ENCODE measurements at places on chromosomes 5 and 9. TPM values are rescaled to one million over a fixed set of nuclear protein-coding genes. Genes with fewer than 3 reads are reported as not detected.

GRCh38 chr5:4130819-4131218 lies 535.2 kb downstream of the IRX1 start:
- DNase-seq, result no peak
- no peaks in the 10 kb centered on the region for H3K27me3 ChIP-seq
- H3K4me1 ChIP-seq, result no peaks in the 10 kb centered on the region
- H3K4me3 ChIP-seq, result no peak overlapping the region
- no peaks in the 10 kb centered on the region for H3K36me3 ChIP-seq
- no peak overlapping the region for H3K27ac ChIP-seq

DNA sequence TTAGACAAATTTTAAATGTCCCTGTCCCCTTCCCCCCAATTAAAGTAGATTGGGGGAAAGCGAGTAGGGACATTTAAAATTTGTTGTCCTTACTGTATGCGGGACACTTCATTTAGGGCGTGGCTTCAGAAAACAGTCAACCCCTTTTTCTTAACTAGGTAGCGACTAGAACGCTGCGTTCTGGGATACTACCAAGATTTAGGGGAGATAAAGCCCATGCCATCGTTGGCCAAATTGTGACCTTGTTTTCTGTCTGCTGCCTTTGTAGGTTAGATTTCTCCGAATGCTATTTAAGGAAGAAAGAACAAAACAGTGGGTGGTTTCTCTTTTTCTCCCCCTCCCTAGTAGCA lies 1.2 kb downstream of the CKS2 start:
- H3K4me3 ChIP-seq, result peak overlapping the region; percentile 81
- no peak for DNase-seq
- peak overlapping the region; percentile 88 for H3K27ac ChIP-seq
- H3K27me3 ChIP-seq, result no peaks in the 10 kb centered on the region
- peaks cover 16% of the 10 kb centered on the region for H3K36me3 ChIP-seq

- no peaks in the 10 kb centered on the region for H3K27me3 ChIP-seq
- H3K4me1 ChIP-seq, result no peaks in the 10 kb centered on the region
- H3K27ac ChIP-seq, result no peak overlapping the region
- no peak overlapping the region for H3K4me3 ChIP-seq
- H3K36me3 ChIP-seq, result no peaks in the 10 kb centered on the region
- no peak for DNase-seq
These were observed 37.6 kb downstream of the KIF24 start for GRCh38 chr9:34291423-34291822.

DNA sequence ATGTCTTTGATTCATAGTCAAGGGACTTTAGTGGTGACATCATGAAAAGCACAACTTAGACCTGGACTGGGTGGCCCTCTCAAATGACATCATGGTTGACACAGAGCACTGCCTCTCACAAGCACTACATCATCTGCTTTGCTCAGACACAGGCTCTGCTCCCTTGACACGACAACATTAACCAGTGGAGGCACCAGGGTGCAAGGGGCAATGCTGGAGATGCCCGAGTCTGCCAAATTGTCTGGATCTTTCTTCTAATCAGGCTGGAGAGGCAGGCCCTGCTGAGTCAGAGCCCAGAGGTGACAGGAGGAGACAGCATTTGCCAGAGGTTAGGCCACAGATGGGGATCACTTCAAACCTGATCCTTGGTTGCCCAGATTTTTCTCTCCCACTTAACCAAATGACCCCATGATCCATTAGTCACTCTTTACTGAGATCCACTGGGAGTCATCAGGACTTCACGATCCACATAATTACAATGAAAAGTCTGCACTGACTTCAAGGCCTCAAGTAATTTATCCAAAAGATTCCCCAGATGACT lies 174.4 kb downstream of the SLIT3 start:
- no peak overlapping the region for H3K4me3 ChIP-seq
- DNase-seq, result peak; percentile 80
- peak overlapping the region; percentile 63 for H3K27ac ChIP-seq
- no peaks in the 10 kb centered on the region for H3K36me3 ChIP-seq

GRCh38 chr5:1795931-1796330 lies 3.7 kb downstream of the MRPL36 start:
- peak; percentile 71 for DNase-seq
- no peak overlapping the region for H3K27ac ChIP-seq
- H3K36me3 ChIP-seq, result peaks cover 19% of the 10 kb centered on the region
- peaks cover 50% of the 10 kb centered on the region for H3K4me1 ChIP-seq

- no peak overlapping the region for H3K4me3 ChIP-seq
- H3K4me1 ChIP-seq, result peaks cover 6% of the 10 kb centered on the region
- no peaks in the 10 kb centered on the region for H3K27me3 ChIP-seq
- H3K27ac ChIP-seq, result no peak overlapping the region
These were observed 2.3 kb downstream of the CCDC69 start for GRCh38 chr5:151221574-151221973.

DNA sequence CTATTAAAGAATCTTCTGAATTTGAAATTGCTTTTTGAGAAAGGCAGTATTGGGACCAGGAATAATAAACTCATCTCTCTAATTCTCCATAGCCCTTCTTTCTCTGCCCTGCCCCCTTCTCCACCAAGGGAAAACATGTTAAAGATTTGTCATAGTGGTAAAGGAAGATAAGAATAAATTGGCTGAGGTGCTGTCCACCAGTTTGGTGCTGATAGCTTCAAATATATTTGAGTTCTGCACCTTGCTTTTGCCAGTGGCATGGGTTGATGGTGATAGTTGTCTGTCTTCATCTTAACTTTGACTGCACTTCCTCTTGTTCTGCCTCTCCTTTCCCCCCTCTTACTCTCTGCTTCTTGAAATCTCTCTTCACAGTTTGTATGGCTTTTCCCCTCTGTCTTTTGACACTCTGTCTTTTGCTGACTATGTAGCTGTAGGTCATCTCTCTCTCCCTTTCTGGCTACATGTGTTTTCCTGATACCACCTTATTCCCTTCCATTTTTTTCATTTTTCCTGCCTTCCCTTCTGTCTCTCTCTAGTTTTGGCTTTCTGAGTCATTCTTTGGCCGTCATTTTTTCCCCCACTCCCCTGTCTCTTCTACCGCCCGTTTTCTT lies 56.6 kb downstream of the NDUFS4 start:
- peak; percentile 0 for DNase-seq
- no peaks in the 10 kb centered on the region for H3K4me1 ChIP-seq
- H3K27me3 ChIP-seq, result no peaks in the 10 kb centered on the region
- no peak overlapping the region for H3K27ac ChIP-seq
- no peak overlapping the region for H3K4me3 ChIP-seq

GRCh38 chr5:1563617-1564181 lies 39.9 kb upstream of the LPCAT1 start:
- H3K27ac ChIP-seq, result no peak overlapping the region
- peaks cover 39% of the 10 kb centered on the region for H3K27me3 ChIP-seq
- H3K4me3 ChIP-seq, result no peak overlapping the region

- H3K4me1 ChIP-seq, result peaks cover 22% of the 10 kb centered on the region
- H3K4me3 ChIP-seq, result no peak overlapping the region
- no peaks in the 10 kb centered on the region for H3K27me3 ChIP-seq
- H3K36me3 ChIP-seq, result no peaks in the 10 kb centered on the region
- no peak overlapping the region for H3K27ac ChIP-seq
These were observed 30.8 kb downstream of the OR1J1 start for GRCh38 chr9:122446819-122447484.

DNA sequence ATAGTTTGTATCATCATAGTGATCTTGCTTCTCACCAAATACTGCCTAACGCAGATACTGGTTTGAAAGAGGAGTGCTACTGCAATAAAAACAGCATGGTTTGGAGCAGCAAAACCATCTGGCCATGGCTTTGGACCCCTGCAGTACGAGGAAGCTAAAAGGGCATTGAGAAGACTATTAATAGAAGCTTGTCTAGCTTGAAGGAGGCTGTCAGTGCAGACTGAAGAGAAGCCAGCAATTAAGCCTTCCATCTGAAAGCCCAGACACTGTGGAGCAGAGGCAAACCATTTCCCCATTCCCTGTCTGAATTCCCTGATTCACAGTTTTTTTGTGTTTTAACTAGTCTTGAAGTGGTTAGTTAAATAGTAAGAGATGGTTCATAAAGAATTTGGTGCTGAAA lies 281.6 kb downstream of the PTPRD start:
- no peak overlapping the region for H3K27ac ChIP-seq
- no peak overlapping the region for H3K4me3 ChIP-seq
- H3K27me3 ChIP-seq, result no peaks in the 10 kb centered on the region
- H3K4me1 ChIP-seq, result no peaks in the 10 kb centered on the region

DNA sequence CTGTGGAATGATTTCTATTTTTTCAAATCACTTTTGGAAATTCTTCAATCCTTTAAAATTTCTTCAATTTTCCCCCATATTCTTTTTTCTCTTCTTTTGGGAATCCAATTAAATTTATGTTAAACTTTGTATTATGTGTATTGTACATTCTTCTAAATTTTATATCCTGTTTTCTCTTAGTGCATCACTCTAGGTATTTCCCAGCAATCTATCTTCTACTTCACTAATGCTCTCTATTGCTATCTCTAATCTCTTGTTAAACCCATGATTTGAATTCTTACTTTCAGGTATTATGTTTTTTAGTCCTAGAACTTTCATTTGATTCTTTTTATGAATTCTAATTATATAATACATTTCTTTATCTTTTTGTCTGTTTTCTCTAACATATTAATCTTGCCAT lies 23.4 kb upstream of the SLC24A2 start:
- no peak for DNase-seq
- H3K27me3 ChIP-seq, result no peaks in the 10 kb centered on the region
- H3K27ac ChIP-seq, result no peak overlapping the region

DNA sequence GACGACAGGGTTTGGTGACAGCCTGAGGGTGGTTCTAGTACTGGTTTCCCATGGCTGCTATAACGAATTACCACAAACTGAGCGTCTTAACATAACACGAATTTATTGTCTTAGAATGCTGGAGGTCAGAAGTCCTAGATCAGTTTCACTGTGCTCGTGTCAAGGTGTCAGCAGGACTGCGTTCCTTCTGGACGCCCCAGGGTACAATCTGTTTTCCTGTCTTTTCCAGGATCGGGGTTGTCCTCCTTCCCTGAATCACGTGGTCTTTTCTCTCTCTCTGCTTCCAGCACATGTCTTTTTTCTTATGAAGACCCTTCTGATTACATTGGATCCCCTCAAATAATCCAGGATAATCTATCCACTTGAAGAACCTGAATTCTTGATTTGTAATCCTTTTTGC lies 291.7 kb upstream of the PANK3 start:
- H3K4me3 ChIP-seq, result no peak overlapping the region
- no peak overlapping the region for H3K27ac ChIP-seq
- H3K36me3 ChIP-seq, result no peaks in the 10 kb centered on the region
- H3K4me1 ChIP-seq, result no peaks in the 10 kb centered on the region
- DNase-seq, result no peak
- H3K27me3 ChIP-seq, result no peaks in the 10 kb centered on the region

- no peaks in the 10 kb centered on the region for H3K36me3 ChIP-seq
- no peaks in the 10 kb centered on the region for H3K27me3 ChIP-seq
- no peaks in the 10 kb centered on the region for H3K4me1 ChIP-seq
These were observed 92.5 kb downstream of the MLLT3 start for GRCh38 chr9:20529837-20530236.

- no peaks in the 10 kb centered on the region for H3K27me3 ChIP-seq
- no peak for DNase-seq
- H3K4me3 ChIP-seq, result no peak overlapping the region
- H3K27ac ChIP-seq, result no peak overlapping the region
These were observed 2.1 kb downstream of the TNFAIP8 start for GRCh38 chr5:119357808-119358529.

DNA sequence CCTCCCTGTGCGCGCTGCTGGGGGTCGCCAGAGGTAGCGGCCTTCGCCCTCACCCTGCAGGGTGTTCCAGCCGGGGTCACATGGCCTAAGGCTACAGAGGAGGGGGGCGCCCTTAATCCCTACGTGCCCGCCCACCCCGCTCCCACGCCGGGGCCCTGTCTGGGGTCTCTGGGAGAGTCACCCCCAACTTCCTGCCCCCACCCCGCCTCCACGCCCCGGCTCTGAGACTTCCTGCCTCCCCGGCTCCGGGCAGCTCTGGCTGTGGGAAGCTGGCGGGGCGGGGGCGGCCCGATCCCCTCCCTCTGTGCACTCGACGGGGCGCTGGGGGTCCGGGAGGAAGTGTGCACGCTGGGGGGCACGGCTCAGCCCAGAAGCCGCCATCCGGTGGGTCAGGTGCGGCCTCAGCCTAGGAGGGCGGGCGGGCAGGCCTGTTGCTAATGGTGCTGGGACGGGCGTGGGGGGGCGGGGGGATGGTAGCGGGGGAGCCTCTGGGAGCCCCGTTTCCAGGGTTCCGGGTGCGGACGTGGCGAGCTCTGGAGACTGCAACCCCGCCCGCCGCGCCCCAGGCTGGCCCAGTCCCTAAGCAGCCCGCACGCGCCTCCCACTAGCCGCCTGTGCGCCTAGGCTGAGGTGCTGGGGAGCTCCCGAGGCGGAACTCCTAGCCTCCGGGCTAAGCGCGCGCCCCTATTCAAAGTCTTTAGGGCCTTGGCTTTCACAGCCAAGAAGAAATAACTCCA lies 61.6 kb downstream of the CXXC5 start:
- DNase-seq, result peak; percentile 81
- peaks cover 27% of the 10 kb centered on the region for H3K4me1 ChIP-seq
- no peaks in the 10 kb centered on the region for H3K27me3 ChIP-seq

DNA sequence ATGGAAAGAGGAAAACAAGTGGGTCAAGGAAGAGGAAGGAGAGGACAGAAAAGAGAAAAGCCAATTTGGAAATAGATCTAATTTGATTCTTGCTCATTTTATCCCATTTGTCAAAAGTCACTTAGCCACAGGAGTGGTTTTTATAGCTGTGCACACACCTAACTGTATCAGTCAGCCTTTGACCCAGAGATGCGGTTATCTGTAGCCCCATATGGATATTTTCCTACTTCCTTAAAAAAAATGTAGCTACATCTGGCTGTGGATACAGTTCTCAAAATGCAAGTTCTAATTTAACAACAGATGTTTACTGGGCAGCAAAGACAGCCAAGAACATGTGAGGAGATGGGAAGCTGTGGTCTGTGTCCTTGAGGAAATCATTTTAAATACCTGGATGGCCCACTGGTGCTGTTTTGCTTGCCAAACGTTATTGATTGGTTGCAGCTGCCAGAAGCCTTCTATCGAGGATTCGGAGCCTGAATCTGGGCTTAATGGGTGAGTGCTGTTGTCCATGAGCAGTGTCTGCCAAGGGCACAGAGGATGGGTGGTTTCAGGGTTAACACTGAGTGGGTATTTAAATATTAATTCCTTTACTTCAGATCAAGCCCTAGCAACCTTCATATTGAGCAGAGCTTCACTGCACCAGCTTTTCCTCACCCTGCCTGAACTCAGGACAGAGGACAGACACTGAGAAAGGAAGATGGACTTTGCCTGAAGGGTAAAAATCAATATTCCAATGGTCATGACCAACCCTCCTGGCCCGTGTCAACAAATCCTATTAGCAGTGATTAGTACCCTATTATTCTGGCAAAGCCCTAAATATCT lies 92.2 kb downstream of the APBA1 start:
- H3K36me3 ChIP-seq, result no peaks in the 10 kb centered on the region
- no peak overlapping the region for H3K4me3 ChIP-seq
- peaks cover 4% of the 10 kb centered on the region for H3K4me1 ChIP-seq

GRCh38 chr9:104831681-104832080 lies 67.8 kb downstream of the NIPSNAP3B start:
- peaks cover 10% of the 10 kb centered on the region for H3K36me3 ChIP-seq
- DNase-seq, result no peak
- H3K27me3 ChIP-seq, result no peaks in the 10 kb centered on the region
- H3K4me3 ChIP-seq, result no peak overlapping the region
- H3K27ac ChIP-seq, result peak overlapping the region; percentile 68
- peaks cover 35% of the 10 kb centered on the region for H3K4me1 ChIP-seq

PDZD2 gene
- total RNA-seq, result 0.29 TPM

FNIP1 gene
- total RNA-seq, result 116 TPM

SYK gene
- not detected for total RNA-seq

POLK gene
- 34.7 TPM for total RNA-seq

PHF24 gene
- total RNA-seq, result not detected

RASGEF1C gene
- not detected for total RNA-seq

CD274 gene
- total RNA-seq, result 0.72 TPM

EPB41L4A gene
- 0.72 TPM for total RNA-seq

SNAPC4 gene
- total RNA-seq, result 9.0 TPM

PCAT7 gene
- under 0.01 TPM for total RNA-seq
